ENCODE measurements at places on chromosomes 11 and 22. TPM values are rescaled to one million over a fixed set of nuclear protein-coding genes. Genes with fewer than 3 reads are reported as not detected.

GRCh38 chr11:69645801-69646492, 5.0 kb downstream of the CCND1 start:
- DNase-seq: no peak
- no peak overlapping the region for H3K27ac ChIP-seq
- no peak overlapping the region for H3K4me3 ChIP-seq
- H3K27me3 ChIP-seq: peaks cover 13% of the 10 kb centered on the region
- peaks cover 45% of the 10 kb centered on the region for H3K4me1 ChIP-seq

GRCh38 chr11:103546236-103546635, 437.0 kb downstream of the DYNC2H1 start:
- H3K27ac ChIP-seq: no peak overlapping the region
- no peaks in the 10 kb centered on the region for H3K4me1 ChIP-seq
- no peaks in the 10 kb centered on the region for H3K27me3 ChIP-seq
- H3K4me3 ChIP-seq: no peak overlapping the region
- H3K36me3 ChIP-seq: no peaks in the 10 kb centered on the region

- no peak overlapping the region for H3K4me3 ChIP-seq
- peak overlapping the region; percentile 97 for H3K27ac ChIP-seq
- no peaks in the 10 kb centered on the region for H3K27me3 ChIP-seq
- DNase-seq: no peak
These were observed 14.5 kb downstream of the PCSK7 start for GRCh38 chr11:117217141-117218084.

- H3K27ac ChIP-seq: no peak overlapping the region
- H3K27me3 ChIP-seq: no peaks in the 10 kb centered on the region
- no peak for DNase-seq
- no peaks in the 10 kb centered on the region for H3K36me3 ChIP-seq
- H3K4me3 ChIP-seq: no peak overlapping the region
These were observed 323.3 kb upstream of the ZC3H12C start for GRCh38 chr11:109769858-109770257.

OR6A2 gene
- total RNA-seq: not detected
